Stimulated activated CD4-positive, alpha-beta T cell treated with anti-CD3 and anti-CD28 coated beads, TNF-alpha, amount 100 ng/mL, for 1 hour (primary cell): ENCODE measurements at places on chromosomes 12 and 14.

DNA sequence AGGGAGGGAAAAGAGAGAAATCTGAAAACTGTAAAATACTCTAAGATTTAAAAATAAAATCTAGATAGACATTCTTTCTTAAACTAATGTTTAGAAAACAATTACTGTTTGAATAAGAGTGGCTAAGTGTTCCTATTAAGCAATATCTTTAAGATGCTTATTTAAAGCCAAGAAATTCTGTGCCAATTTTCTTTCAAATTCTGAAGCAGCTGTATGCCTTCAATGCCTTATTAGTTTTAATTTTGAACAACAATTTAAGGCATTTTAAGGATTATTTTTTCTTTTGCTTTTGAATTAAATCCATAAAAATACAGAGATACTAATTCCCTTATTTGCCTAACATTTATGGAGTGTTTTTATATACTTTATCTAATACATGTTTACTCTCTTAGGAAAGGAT, 50.3 kb upstream of the KITLG start:
- DNase-seq = no peak

GRCh38 chr12:91331371-91331770, 148.8 kb upstream of the DCN start:
- no peak for DNase-seq

DNA sequence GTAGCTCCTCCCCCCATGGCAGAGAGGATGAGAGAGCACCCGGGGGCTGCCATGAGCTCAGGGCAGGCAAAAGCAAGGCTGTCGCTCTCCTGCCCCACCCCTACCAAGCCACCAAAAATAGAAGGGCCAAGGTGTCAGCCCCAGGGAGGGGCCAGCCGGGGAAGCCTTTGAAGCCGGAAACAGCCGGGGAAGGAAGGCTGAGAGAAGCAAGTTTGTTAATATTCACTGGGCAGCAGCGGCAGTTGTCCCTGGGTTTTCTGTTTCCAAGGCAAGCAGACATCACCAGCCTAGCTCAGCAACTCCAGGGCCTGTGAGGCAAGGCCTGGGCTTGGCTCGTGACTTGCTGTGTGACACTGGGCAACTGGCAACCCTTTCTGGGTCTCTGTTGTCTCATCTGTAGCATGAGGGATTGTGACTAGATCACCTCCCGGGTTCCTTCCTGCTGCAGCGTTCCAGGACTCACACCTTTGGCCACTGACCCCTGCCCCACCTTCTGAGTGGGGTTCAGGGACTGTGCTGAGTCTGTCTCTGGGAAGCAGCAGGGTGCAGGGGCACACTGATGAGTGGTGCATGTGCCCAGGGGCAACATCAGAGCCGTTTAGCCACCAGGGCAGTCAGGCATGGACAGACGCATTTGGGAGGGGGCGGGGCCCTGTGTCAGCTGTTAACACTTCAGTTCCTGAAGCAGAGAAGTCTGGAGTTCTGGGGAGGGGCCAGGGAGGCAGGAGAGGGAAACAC, 24.3 kb downstream of the SYNDIG1L start:
- DNase-seq = peak; percentile 24

- DNase-seq = no peak
Measured at GRCh38 chr12:122081697-122082221, 3.2 kb downstream of the MLXIP start.

GRCh38 chr12:22543246-22544037, 900 bp downstream of the C2CD5 start:
- no peak for DNase-seq

DNA sequence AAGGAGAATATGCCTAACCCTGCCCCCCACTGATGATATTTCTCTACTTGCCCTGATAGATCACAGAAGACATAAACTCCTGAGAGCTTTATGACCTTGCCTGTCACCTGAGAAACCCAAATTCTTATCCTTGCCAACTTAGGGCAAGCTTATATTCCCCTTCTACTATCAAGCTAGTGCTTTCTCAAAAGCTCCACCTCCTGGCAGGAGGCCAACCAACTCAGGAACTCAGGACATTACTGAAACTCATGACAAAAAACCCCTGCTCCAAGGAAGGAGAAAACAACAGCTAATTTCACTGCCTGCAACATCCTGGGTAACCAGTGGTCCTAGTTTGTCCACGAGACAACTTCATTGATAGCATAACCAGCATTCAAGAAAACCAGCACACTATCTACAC, 60.9 kb upstream of the FSCB start:
- DNase-seq = no peak

GRCh38 chr12:106845902-106846301, 71.4 kb downstream of the RIC8B start:
- no peak for DNase-seq

DNA sequence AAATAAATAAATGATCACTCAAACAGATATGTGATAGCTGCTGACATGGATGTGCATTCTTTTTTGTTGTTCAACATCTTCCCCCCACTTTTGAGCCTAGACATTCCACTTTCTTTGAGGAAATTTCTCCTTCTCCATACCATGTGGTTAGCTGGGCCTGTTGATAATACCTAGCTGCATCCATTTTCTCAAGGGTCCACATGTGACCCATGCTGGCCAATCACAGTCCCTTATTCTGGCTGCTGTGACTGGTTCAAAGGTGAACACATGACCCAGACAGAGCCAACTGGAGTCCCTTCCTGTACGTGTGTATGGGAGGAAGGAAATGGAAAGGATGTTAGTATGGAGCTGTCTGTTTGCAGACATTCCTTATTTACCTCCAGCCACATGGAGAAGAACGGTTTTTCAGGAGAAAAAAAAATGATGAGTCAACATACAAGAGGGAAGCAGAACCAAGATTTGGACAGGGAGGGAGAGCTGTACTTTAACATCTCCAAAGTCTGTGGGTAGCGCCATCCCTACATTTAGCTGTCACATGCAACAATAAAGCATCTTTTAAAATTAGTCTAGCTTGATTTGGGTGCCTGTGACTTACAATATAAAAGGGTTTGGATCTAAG, 391.7 kb upstream of the TBX3 start:
- no peak for DNase-seq

GRCh38 chr14:74927225-74927624, 4.2 kb upstream of the RPS6KL1 start:
- no peak for DNase-seq

GRCh38 chr12:50634379-50634778, 129.5 kb upstream of the ATF1 start:
- DNase-seq = no peak
